Adrenal gland (tissue), 19 donors: ENCODE measurements at places on chromosomes 4 and X.

DNA sequence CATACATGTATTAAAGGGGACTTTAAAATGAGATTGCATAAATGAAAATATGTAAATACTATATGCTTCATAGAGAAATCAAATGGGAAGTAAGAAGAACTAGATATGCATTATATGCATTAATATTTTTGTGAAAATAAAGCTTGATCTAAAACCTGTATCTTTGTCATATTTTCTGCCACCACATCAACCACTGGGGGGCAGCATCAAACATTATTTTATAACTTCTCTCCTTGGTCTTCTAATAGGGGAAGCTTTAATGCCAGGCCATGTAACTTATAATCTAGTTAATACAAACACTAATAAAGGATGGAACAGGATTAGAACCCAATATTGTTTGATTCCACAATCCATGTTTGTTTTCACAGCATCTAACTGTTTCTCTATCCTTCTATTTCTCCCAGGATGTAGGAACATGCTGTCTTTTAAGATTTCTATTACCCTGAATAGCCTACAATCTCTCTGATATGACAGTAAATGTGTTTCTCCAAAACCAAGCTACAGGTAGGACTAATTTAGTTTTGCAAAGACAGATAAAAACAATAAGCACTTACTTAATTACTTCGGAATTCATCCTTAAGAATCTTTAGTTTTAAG, 10.0 kb downstream of the QRFPR start:
- H3K4me1 ChIP-seq, result no peaks in the 10 kb centered on the region
- H3K27ac ChIP-seq, result no peak overlapping the region
- H3K4me3 ChIP-seq, result no peak overlapping the region

DNA sequence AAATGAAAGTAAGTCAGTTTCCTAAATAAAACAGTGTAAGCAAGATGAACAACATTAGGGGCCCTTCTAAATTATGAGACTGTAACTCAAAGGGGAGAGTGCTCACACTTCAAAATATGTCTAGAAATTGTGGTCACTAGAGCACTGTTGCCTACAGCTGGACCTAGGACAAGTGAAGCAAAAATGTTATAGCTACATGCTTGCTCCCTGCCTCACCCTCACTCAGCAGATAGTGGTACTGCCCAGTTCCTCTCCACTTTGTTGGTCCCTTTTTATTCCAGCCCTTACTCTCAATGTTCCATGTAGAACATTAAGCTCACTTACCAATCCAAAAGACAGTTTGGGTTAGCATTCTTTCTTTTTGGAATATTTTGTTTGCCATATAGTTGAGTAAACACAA, 147.3 kb downstream of the GRIA3 start:
- no peaks in the 10 kb centered on the region for H3K36me3 ChIP-seq
- no peak for DNase-seq
- no peak overlapping the region for H3K27ac ChIP-seq
- H3K27me3 ChIP-seq, result no peaks in the 10 kb centered on the region
- H3K4me3 ChIP-seq, result no peak overlapping the region
- no peaks in the 10 kb centered on the region for H3K4me1 ChIP-seq

DNA sequence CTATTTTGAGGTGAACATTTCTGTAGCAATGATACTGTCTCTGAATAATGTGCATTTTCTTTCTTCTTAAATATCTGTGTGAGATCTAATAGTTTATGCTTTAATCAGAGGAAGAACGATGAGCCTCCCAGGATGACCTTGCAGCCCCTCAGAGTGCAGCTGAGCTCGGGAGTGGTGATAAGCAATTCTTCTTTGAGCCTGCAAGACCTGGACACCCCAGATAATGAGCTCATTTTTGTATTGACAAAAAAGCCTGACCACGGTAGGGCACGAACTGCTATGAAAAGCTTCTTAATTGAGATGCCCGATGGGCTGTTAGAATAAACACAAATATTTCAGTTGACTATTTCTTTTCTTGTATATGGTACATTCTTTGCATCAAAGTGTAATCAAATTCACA, 105.0 kb upstream of the ANXA3 start:
- no peak overlapping the region for H3K27ac ChIP-seq
- H3K4me1 ChIP-seq, result no peaks in the 10 kb centered on the region
- H3K4me3 ChIP-seq, result no peak overlapping the region
- H3K27me3 ChIP-seq, result no peaks in the 10 kb centered on the region
- H3K36me3 ChIP-seq, result no peaks in the 10 kb centered on the region

DNA sequence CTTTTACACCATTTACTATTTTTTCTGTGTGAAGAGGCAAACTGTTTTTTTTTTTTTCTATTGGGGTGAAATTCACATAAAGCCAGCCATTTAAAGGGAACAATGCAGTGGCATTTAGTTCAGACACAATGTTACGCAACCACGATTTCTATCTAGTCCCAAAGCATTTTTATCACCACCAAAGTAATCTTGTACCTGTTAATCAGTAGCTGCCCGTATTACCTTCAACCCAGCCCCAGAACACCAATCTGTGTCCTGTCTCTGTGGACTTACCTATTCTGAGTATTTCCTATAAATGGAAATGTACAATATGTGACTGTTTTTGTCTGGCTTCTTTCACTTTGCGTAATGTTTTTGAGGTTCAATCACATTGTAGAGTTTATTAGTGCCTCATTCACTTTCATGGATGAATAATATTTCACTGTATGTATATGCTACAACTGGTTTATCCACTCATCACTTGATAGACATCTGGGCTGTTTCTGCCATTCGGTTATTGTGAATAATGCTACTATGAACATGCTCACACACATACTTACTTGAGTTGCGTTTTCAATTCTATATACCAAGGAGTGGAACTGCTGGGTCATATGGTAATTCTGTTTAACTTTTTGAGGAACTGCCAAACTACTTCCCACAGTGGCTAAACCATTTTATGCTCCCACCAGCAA, 116.2 kb downstream of the CDS1 start:
- no peak for DNase-seq
- no peaks in the 10 kb centered on the region for H3K4me1 ChIP-seq
- H3K4me3 ChIP-seq, result no peak overlapping the region
- H3K36me3 ChIP-seq, result peaks cover 73% of the 10 kb centered on the region
- H3K27me3 ChIP-seq, result no peaks in the 10 kb centered on the region

- H3K4me1 ChIP-seq, result no peaks in the 10 kb centered on the region
- DNase-seq, result no peak
- no peak overlapping the region for H3K27ac ChIP-seq
- no peak overlapping the region for H3K4me3 ChIP-seq
- H3K27me3 ChIP-seq, result no peaks in the 10 kb centered on the region
Measured at GRCh38 chr4:153014460-153014859, 78.3 kb downstream of the FHDC1 start.

- H3K4me3 ChIP-seq, result no peak overlapping the region
- no peaks in the 10 kb centered on the region for H3K4me1 ChIP-seq
- no peaks in the 10 kb centered on the region for H3K27me3 ChIP-seq
- no peaks in the 10 kb centered on the region for H3K36me3 ChIP-seq
Measured at GRCh38 chr4:18419780-18420179, 398.2 kb upstream of the LCORL start.

- no peak overlapping the region for H3K4me3 ChIP-seq
- no peaks in the 10 kb centered on the region for H3K36me3 ChIP-seq
- no peak overlapping the region for H3K27ac ChIP-seq
- H3K27me3 ChIP-seq, result no peaks in the 10 kb centered on the region
- H3K4me1 ChIP-seq, result no peaks in the 10 kb centered on the region
- no peak for DNase-seq
Measured at GRCh38 chr4:137558951-137559350, 26.7 kb upstream of the PCDH18 start.

DNA sequence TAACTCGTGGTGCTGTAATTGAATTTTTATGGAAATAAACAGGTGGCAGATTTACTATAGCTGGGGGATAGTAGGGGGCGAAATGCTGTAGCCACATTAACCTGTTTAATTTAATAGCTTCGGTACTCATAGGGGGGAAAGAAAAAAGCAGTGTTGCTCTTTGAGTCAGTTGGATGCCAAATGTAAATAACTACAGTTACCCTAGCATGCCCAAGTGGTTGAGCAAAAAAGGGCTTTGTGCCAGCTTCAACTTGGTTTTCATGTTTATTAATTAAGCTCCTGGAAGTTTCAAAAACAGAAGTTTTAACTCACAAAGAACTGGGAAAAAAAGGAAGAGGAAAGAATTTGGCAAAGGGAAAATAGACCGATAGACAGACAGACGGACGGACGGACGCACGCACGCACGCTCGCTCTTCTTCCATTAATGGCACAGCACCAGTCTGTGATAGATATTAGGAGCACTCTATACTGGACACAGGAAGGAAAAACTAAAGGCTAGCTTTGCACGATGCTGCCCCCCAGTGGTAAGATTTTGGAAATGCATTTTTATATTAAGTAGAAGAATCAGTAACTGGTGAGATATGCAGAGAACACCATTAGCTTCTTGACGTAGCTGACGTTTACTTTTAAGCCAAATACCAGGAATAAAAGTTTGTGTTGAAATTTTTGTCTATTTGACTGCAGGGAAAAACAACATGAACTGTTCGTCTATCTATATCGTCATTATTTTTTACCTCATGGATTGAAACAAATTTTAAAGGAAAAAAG, 151.8 kb downstream of the SLC7A11 start:
- H3K36me3 ChIP-seq, result no peaks in the 10 kb centered on the region
- no peaks in the 10 kb centered on the region for H3K27me3 ChIP-seq
- no peak overlapping the region for H3K4me3 ChIP-seq
- H3K27ac ChIP-seq, result no peak overlapping the region
- no peaks in the 10 kb centered on the region for H3K4me1 ChIP-seq

- peaks cover 10% of the 10 kb centered on the region for H3K27me3 ChIP-seq
- no peaks in the 10 kb centered on the region for H3K36me3 ChIP-seq
- H3K4me3 ChIP-seq, result no peak overlapping the region
- H3K27ac ChIP-seq, result no peak overlapping the region
- no peak for DNase-seq
Measured at GRCh38 chrX:36859231-36859630, 148.9 kb upstream of the FAM47C start.

GRCh38 chr4:6324999-6325787, 55.5 kb downstream of the WFS1 start:
- no peak overlapping the region for H3K27ac ChIP-seq
- no peaks in the 10 kb centered on the region for H3K36me3 ChIP-seq
- no peaks in the 10 kb centered on the region for H3K4me1 ChIP-seq
- no peaks in the 10 kb centered on the region for H3K27me3 ChIP-seq
- no peak for DNase-seq

DNA sequence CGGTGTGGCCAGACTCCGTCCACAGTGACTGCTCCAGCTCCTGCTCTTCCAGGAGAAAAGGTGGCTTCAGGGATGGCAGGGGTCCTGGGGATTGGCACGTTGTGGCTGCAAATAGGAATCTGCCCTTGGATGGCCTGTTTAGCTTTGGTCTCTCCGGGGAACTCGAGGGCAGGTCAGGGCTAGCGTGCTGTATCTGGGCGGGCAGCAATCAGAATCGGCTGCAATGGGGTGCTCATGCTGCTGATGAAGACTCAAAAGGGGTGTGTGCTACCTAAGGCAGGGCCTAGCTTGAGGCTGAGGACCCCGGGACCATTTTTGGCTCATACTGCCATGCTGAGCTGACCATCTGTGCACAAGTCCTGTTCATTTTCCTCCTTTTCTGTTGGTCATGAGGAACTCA, 51.3 kb downstream of the RGS12 start:
- H3K4me3 ChIP-seq, result no peak overlapping the region
- H3K4me1 ChIP-seq, result no peaks in the 10 kb centered on the region
- peaks cover 7% of the 10 kb centered on the region for H3K36me3 ChIP-seq
- H3K27ac ChIP-seq, result no peak overlapping the region

DNA sequence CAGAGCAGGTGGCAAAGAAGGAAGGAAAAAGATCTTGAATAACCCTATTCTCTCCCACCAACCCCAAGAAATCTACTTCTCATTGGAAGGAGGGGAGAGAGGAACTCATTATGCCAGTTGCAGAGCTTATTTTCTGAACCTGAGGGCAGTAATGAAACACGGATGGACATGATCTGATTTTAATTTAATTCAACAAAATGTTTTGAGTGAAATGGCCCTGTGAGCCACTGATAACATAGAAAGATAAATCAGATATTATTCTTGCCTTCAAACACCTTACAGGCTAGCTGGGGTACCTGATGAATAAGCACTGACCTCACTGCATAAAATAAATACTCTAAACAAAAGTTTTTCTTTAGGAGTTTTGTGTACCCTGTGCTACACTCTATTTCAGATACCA, 30.3 kb downstream of the DAPP1 start:
- H3K4me1 ChIP-seq, result no peaks in the 10 kb centered on the region
- no peaks in the 10 kb centered on the region for H3K27me3 ChIP-seq
- no peak overlapping the region for H3K4me3 ChIP-seq
- no peaks in the 10 kb centered on the region for H3K36me3 ChIP-seq

DNA sequence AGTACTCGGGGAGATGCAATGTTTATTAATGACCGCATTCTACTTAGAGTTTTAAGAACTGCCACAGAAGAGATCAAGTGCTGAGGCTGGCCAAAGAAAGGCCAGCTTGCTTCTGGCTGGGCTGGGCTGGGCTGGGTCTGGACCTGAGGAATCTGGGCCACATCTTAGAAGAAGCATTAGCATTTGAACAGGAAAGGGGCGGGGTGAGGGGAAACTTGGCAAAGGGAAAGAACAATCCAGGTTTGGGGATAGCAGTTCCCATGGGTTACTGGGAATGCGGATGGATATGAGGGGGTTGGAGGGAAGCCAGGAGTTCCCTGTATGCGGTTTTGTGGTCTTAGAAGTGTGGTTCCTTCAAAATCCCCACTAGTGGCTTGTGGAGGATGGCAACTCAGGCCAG, 83.3 kb downstream of the CLDN34 start:
- H3K36me3 ChIP-seq, result no peaks in the 10 kb centered on the region
- H3K4me3 ChIP-seq, result no peak overlapping the region
- no peak for DNase-seq
- H3K27me3 ChIP-seq, result no peaks in the 10 kb centered on the region
